ENCODE measurements at places on chromosomes 3 and 15. TPM values are rescaled to one million over a fixed set of nuclear protein-coding genes. Genes with fewer than 3 reads are reported as not detected.

DNA sequence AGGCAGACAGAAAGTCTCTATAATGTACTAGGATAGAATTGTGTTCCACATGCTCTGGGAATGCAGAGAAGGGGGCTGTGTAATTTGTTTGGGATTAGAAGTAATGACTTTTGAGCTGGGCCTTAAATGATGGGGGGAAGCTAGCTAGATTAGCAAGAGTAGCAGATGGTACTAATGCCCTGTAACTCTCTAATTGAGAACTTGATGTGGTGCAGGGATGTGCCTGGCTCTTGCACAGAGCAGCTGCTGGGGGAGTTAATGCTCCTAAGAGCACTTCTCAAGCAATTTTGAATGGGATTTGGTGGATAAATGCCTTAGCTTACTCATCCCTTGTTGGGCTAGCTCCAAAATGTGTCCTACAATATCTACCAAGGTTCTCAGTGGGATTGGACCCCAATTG lies 12.4 kb upstream of the SYN2 start:
- DNase-seq, result no peak

ADGRG7 gene
- total RNA-seq, result not detected

DNA sequence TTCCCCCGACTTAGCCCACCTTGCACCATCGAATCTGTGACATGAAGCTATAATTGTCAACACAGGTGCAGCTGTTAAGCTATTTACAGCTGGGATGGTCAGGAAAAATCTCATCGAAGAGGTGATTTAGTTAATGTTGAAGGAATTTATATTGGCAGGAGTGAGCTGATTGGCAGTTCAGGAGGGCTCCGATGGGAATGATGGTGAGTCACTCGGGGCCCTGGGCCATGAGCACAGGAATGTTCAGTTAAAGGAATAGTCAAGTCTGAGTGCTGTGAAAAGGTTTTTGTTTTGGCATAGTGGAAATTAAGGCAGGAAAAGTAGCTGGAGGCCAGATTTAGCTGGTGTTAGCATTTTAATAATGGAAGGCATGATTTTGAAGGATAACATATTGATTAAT lies 95.7 kb downstream of the OXSM start:
- peak; percentile 26 for DNase-seq

DNA sequence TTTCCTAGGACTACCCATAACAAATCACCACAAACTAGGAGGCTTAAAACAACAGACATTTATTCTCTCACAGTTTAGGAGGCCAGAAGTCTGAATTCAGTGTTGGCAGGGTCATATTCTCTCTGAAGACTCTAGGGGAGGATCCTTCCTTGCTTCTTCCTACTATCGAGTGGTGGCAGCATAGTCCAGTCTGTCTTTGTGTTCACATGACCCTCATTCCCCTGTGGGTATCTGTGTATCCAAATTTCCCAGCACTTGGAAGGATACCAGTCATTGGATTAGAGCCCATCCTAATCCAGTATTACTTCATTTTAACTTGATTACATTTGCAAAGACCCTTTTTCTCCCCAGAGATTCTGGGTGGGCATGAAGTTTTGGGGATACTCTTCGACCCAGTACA lies 63.8 kb downstream of the GMPS start:
- DNase-seq, result no peak

DNA sequence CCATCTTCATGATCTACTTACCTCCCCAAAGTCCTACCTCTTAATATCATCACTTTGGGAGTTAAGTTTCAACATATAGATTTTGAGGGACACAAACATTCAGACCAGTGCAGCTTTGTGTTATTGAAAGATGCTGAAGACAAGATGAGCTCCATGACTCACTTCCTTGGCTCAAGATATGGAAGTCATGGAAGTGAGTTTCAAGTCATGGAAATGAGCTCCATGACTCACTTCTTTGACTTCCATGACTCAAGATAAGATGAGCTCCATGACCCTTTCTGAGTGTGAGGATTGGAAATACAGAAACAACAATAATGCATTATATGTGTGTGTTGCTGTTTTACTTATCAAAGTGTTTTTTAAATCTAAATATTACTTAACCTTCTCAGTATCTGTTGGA lies 170.2 kb upstream of the TPRG1 start:
- DNase-seq, result no peak

- DNase-seq, result no peak
Observed at GRCh38 chr3:194565597-194566190, 67.5 kb downstream of the TMEM44 start.

DNA sequence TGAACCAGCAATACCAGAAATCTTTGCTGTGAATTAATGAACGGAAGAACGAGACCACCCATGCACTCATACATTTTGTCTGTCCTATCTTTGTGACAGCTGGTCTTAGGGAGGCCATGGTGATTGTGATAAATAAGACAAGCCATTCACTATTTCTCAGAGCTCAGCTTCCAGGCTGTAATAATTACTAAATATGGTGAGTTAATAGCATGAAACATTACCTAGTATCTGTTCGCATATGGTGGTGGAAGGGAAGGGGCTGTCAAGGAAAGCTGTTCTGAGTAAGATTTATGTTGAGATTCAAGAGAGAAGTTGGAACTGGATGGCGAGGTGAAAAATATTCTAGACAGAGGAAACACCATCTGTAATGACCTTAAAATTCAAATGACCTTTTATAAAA lies 719.0 kb upstream of the ZNF385D start:
- DNase-seq, result no peak

DNA sequence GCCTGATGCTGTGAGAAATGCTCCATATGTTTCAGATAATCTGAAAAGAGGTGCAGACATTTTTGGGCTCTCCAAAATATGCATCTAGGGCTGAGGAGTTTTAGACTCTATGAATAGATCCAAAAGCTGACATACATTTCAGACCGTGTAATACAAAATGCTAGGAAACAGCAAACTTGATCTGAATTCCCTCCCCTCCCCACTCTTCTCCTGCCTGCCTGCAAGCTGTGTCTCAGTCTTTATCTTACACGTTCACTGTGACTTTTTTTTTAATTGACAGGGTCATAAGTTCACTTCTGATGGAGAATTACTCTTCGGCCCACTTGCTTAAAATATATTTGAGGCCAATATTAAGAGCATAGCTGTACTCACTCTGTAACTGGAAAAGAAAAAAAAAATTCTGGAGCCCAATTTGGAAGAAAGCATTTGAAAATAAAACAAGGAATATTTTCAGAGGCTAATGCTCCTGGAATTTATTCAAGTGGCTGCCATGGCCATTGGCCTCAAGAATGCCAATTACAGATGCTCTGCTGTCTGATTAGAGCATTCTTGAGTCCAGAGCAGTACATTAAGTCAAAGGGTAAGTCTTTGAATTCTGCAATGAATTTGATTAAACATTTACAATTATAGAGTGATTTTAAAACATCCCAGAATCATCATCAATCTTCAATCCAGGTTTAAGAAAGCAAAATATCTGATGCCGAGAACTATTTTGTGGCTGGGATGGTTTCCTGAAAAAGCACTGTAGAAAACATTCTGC lies 146.2 kb upstream of the SEMA6D start:
- DNase-seq, result no peak

Data from activated CD4-positive, alpha-beta T cell treated with anti-CD3 and anti-CD28 coated beads, Interleukin-2, amount 10 ng/mL, durations not matched to agents 24 days and 14 days (primary cell).